ENCODE measurements at places on chromosomes 2 and 18. TPM values are rescaled to one million over a fixed set of nuclear protein-coding genes. Genes with fewer than 3 reads are reported as not detected.

- DNase-seq = peak; percentile 33
Observed at GRCh38 chr2:168730344-168730743, 72.1 kb upstream of the NOSTRIN start.

GRCh38 chr2:128548461-128548891, 229.8 kb upstream of the HS6ST1 start:
- DNase-seq = no peak

Gene ANKRD44
- total RNA-seq = 5.9 TPM

Gene MAP3K20
- total RNA-seq = 32.8 TPM

DNA sequence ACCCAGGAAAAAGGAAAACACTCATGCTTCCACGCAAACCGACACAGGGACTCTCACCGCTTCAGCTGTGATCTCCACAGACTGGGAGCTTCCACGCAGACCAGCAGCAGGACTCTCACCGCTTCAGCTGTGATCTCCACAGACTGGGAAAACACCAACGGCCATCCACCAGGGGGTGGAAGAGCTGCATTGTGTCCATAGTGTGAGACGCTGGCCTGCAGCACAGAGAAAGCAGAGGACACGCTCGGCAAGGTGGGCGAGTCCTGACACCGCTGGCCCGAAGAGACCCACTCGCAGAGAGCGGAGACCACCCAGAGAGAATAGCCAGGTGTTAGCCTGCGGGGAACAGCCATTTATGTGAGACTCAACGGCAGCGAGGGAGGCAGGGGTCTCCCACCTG, 42.5 kb upstream of the NFATC1 start:
- no peak for DNase-seq

- DNase-seq = no peak
Observed at GRCh38 chr2:70501215-70501614, 52.4 kb downstream of the TGFA start.

DNA sequence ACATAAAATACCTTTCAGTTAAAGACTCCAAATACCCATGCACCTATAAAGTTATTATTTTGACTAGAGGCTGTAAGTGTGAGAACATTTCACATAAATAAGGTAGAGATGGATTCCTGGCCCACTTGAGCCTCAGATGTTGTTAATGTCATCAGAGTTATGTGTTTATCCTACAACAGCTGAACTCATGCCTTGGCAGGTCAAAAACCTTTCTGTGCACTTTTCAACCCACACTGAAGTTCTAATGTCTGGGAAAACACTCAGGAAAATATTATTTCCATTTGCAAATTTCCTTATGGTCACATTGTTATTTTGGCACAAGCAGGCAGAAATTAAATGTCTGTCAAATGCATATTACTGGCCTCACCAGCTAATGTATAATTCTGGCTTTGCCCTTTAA, 209.2 kb downstream of the LNPK start:
- DNase-seq = no peak

DNA sequence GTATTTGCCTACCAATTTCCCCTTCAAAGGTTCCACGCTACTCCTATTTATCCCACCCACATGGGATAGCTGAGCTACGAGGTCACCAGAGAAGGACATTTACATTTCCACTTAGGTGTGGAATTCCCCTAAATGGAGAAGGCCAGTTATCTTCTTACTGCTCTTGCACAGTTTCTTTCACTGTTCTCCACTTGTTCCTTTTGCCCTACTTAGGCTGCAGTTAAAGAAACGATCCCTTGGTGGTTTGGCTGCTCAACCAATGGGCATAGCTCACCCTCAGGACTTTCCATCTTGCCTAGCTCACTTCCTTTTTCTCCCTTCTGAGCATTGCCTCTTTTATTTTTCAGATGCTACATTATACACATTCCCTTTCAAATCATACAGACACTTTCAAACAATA, 11.2 kb upstream of the NABP1 start:
- no peak for DNase-seq

DNA sequence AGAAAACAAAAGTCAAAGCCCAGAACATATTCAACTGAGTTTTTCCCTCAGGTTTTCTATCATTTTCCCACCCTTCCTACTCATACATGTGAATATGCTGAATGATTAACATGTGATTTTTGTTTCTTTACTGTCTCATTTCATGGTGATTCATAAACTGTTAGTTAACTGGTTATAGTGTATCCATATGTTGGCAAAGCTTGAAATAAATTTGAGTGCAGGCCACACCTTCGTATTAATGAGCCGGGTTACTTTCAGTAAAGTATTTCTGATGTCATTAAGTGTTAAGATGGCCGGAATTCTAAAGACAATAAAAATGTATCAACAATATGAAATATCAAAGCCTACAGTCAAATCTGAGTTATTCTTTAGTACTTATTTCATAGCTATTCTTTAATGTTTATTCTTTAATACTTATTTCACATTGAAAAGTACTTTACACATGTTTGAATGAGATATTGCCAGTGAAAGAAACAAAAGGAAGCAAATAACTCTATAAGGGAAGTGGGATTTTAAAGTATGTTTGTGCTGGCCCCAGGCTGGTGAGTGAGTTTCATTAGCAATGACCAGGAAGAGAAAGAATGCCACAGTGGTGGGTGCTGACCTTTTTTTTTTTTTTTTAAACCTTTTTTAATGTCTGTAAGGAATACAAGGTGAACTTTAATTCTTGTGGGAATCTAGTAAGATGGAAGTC, 178.6 kb downstream of the NEDD4L start:
- no peak for DNase-seq

GRCh38 chr2:104444889-104445288, 409.0 kb upstream of the POU3F3 start:
- DNase-seq = no peak

Gene C2orf76
- total RNA-seq = 16.5 TPM

Gene HES6
- 30.4 TPM for total RNA-seq

Gene COX5B
- 151 TPM for total RNA-seq

Measured in MG63 (cell line).